Inflammatory macrophage treated with lipopolysaccharide for 4 hours (primary cell): ENCODE measurements at places on chromosomes 12 and 14.

GRCh38 chr12:128843538-128843937 is 9.7 kb upstream of the GLT1D1 start:
- peak; percentile 89 for DNase-seq

- DNase-seq, result no peak
These were observed 60.8 kb upstream of the NEDD1 start for GRCh38 chr12:96846293-96846692.

DNA sequence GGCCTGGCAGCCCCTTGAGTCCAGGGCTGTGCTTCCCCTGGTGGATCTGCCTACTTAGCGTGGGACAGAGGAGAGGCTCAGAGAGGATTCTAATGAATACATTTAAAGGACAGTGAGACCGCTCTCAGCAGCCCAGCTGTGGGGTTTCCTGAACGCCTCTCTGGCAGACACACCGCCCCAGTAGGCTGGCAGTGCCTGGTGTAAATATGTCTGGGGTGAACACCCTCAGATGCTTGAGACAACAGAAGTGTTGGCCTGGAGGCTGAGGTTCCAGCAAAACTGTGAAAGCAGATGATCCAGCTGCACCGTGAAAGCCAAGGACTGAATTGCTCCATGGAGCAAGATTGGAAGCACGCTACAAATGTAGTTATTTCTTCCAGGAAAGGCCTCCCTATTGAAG is 55.1 kb downstream of the LRRC74A start:
- no peak for DNase-seq

- DNase-seq, result no peak
These were observed 251.4 kb downstream of the LRIG3 start for GRCh38 chr12:58668871-58669270.

DNA sequence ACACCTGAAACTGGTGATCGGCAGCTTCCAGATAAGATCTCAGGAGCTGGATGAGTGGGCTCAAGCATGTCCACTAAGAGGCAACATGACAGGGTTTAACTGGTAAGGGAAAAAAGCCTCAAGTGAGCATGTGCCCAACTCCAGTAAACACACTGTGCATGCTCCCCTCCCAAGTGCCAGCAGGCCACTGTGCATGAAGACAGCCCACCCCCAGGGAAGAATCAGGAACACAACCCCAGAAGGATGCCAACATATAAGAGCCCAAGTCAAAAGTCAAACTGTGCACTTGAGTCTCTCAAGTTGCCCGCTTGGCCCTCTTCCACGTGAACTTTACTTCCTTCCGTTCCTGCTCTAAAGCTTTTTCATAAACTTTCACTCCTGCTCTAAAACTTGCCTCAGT is 311.3 kb upstream of the PRKD1 start:
- DNase-seq, result no peak

- DNase-seq, result no peak
These were observed 107.3 kb downstream of the CACNA1C start for GRCh38 chr12:2160043-2160442.

DNA sequence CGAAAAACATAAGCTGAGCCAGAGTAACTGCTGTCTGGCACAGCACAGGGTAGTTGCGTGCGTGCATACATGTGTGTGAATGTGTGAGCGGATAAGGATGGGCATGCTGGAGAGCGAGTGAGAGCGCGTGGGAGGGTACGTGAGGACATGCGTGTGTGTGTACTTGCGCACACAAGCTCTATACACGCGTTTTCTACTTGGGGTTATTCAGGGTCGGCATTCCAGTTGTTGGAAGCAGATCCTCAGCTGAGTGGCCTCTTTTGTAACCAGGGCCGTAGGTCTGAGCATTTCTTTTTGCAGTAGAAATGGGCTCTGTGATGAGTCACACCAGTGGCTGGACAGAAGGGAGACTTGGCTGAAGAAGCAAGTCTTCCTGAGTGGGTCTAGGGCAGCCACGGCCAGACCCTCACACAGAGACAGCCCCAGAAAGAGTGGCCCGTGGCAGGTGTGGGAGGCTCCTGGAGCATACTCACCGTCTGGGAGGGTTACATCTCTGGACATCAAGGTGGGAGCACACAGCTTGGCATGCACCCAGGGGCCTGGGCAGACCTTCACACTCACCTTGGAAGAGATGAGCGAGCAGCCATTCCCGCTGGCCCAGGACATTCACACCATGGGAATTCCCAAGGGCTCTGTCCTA is 78.0 kb downstream of the LRRC74A start:
- DNase-seq, result peak; percentile 55

DNA sequence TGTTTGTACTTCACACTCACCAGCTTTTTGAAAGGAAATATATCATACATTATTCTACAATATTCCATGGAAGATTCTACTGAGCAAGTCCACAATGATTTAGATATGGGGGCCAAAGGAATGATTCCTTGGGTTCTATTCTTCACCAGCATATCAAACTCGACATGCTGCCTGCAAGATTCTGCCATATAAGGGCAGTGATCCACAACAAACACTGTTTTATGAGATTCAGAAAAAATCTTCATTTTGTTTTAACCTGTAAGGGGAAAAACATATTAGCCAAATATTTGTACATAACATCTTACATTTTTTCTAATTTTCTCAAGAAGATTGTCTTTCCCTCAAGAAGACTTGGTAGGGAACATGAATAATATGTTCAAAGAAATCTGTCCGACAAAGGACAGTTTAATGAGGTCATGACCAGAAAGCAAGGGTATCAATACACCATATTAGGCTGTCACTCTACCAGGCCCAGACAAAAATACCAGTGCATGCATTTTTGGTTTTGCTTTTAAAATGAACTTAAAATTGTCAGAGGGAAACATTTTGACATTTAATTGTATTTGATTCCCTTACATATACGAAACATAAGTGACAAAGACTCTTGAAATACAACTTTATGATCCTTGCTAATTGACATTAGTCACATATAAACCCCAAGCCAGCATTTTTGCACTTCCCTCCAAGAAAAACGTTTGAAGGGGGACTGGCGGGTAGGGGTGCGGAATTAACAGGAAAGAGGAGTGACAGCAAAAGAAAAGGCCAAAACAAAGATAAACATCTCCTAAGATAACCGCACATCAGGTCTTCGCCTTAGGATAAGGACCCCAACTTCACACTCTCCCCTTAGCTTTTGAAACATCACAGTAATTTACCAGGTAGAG is 980 bp downstream of the INTS13 start:
- no peak for DNase-seq

DNA sequence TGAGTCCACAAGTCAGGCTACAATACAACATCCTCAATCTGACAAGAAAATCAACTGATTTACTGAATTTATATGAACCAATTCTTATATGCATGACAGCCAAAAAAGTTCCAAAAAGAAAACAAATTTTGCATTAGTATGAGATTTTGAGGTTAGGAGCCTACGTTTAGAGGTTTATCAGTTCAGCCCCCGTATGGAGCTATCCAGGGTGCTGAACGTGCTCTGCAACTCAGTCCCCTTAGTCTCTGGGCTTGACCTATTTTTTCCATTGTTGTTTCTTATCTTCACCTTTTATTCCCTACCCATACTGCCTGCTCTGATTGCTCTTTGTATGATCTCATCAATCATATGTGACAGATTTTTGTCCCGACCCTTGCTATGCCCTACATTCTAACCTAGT is 693.0 kb downstream of the NRXN3 start:
- peak; percentile 14 for DNase-seq

GRCh38 chr12:40222247-40222646 is 2.5 kb upstream of the LRRK2 start:
- peak; percentile 92 for DNase-seq

- no peak for DNase-seq
These were observed 92.0 kb downstream of the PLEKHG7 start for GRCh38 chr12:92794814-92795213.

DNA sequence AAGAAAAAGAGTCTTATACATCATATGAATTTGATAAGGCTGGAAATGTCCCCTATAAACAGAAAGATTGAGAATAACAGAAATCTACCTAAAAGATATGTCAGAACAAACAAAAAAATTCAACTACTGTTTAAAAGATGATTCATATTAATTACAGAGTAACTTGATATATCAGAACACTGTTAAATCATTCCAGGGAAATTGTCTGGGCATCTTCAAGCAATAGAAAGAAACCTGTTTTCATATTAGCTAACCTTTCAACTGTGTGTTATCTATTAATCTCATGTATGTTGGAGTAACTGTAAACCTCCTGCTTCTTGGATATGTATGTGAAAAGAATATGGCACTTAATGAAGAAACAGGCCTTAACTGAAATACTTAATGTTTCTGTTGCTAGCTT is 96.7 kb downstream of the NUBPL start:
- no peak for DNase-seq

GRCh38 chr12:62646566-62646965 is 179.9 kb downstream of the MON2 start:
- no peak for DNase-seq

GRCh38 chr12:49949866-49950265 is 671 bp upstream of the AQP2 start:
- DNase-seq, result no peak

GRCh38 chr14:85252011-85252410 is 277.9 kb upstream of the FLRT2 start:
- DNase-seq, result no peak

- DNase-seq, result peak; percentile 2
These were observed 46.1 kb upstream of the DLK1 start for GRCh38 chr14:100680439-100681051.

GRCh38 chr12:60148109-60148508 is 552.3 kb downstream of the SLC16A7 start:
- no peak for DNase-seq

- peak; percentile 27 for DNase-seq
These were observed 651 bp downstream of the TMEM117 start for GRCh38 chr12:43836475-43836989.

DNA sequence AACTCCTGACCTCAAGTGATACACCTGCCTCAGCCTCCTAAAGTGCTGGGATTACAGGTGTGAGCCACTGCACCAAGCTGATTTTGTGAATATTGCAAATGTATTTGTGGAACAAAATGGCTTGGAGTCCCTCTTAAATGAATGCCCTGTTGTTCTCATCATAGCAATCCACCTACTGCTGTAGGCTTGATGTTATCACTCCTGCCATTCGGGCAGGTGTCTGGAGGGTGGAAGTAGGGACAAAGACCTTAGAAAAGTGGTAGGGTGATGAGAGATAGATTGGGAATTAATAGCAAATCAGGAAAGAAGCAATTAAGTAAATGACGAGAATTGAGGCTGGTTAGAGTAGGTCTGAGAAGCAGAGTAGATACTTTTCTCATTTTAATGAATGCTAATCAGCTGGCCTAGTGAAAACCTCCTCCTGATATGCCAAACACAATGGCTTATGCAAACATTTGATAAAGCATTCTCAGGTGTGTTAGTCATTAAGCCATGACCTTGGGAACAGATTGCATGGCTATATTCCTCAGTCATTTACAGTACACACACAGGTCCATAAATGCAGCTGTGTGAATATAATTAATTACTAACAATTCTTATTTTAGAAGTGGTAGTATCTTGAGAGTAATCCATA is 60.5 kb upstream of the USP44 start:
- no peak for DNase-seq

DNA sequence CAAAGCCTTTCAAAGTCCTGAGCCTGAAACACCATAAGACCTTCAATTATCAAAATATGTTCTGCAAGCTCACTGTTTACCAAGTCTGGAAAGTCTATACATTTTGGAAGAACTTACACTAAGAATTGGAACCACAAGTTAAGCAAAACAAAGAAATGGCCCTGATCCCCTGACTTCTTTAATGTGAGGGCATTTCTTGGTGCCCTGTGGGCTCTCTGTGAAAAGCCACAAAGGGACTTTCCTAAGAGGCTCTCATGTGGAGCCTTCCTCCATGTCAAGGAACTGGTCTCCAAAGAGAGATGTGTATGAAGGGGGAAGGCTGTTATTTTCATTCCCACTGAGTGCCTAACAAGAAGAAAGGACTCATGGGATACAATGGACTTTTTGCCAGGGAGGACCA is 13.5 kb upstream of the MYH6 start:
- no peak for DNase-seq

DNA sequence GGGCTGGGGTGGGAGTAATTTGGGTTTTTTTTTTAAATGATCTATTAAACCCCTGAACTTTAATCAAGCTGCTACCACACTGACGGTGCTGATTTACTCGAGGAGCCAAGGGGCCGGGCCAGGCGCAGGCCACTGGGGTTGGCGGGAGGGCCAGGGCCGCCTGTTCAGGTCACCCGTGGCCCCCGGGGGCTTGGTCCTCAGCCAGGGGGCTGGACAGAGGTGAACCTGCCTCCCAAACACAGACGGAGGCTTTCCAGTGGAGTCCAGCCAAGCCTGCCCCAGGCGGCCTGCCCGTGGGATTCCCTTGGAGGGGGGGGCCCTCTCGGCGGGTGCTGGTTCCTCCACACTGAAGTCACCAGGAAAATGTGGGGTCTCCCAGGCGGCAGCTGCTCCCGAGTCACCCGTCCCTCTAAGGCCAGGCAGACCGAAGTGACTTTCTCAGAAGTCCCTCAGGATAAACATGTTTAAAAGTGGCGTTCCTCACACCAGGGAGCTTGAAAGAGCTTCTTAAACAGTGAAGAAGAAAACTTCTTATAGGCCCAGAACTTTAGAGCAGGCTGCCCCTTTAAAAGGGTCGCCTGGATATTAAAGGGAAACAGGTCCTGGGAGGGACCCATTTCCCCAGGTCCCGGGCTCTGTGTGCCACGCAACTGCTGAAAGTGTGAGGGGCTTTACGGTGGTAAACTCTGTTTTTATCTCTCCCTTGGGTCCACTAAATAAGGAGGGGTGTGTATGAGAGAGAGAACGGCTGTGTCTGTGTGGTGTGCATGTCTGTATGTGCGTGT is 167.2 kb upstream of the GSC start:
- no peak for DNase-seq

DNA sequence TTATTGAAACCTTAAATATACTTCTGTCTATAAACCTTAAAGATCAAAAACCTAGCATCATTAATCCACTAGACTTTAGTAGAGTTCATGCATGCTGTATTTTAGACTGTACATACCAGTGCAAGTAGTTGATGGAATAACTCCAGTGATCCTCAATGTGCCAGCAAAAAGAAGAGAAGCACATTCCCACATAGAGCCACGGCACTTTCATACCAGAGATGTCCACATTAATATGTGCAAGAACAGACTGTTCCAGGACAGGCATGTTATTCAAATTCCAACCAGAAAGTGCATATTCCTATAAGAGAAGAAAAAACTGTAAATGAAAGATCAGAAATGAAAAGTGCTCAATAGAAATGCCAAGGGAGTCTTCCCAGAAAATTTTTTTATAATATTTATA is 55.0 kb downstream of the KDM5A start:
- no peak for DNase-seq

GRCh38 chr12:130478786-130479185 is 141.1 kb downstream of the PIWIL1 start:
- no peak for DNase-seq

- no peak for DNase-seq
These were observed 278.5 kb downstream of the ADAMTS20 start for GRCh38 chr12:43273467-43273866.

- no peak for DNase-seq
These were observed 67.6 kb downstream of the ARF6 start for GRCh38 chr14:49960453-49960852.

DNA sequence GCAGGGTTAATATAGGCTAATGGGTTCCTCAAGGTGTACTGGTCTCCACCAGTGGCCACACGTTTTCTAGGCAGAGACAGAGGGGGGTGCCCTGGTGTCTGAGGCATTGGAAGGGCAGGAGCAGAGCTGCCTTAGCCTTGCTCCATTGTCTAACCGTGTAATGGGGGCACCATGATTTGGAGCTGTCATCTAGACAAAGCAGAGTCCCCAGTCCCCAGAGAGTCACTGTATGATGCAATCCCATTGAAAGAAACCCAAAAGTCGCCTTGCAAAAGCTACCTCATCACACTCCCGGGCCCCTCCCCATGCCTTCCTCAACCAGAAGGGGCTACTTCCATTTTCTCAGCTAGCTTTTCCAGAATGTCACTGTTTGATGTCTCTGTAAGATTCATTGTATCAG is 487.1 kb downstream of the AACS start:
- DNase-seq, result no peak

GRCh38 chr14:20197459-20197858 is 6.8 kb downstream of the OR11G2 start:
- DNase-seq, result peak; percentile 44
